Stimulated activated CD4-positive, alpha-beta T cell treated with anti-CD3 and anti-CD28 coated beads, Interleukin-15, amount 100 ng/mL, for 48 hours (primary cell): ENCODE measurements at places on chromosomes 2 and 18.

DNA sequence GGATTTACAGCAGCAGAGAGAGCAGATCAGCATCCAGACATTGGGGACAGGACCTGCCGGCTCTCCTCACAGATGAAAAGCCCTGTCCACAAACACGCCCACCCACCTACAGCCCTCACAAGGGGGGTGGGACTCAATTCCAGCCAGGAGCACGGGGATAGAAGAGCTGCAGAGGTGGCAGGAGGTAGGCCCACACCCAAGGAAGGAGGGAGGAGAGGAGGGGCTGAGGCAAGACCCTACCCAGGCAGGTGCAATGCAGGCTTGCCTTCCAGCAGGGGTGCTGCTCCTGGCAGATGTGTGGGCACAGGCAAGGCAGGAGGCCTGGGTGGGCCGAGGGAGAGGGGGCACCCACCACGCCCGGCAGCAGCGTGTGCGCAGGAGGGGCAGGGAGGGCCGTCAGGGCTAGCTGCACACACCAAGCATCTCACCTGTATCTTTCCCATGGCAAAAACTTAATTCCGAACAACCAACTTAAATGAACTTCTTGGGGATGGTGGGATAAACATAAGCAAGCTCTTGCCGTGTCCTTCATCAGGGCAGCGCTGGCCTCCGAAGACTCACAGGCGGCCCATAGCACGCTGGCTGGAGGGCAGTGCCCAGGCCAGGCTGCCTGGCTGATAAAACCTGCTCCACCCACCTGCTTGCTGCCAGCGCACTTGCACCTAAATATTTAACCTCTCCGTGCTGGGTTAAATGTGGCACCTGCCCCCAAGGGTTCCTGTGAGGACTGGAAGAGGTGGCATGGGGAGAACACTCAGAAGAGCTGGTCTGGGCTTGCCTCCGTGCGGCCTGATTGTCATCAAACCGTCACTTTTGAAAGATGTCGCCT is 219.5 kb downstream of the HDAC4 start:
- no peak for DNase-seq

- DNase-seq = no peak
Observed at GRCh38 chr2:11821705-11822104, 75.3 kb downstream of the LPIN1 start.

GRCh38 chr2:48272199-48272598 is 257.8 kb upstream of the STON1 start:
- no peak for DNase-seq

- no peak for DNase-seq
Observed at GRCh38 chr2:232097758-232098157, 136.2 kb downstream of the DIS3L2 start.

GRCh38 chr2:240412211-240412861 is 23.1 kb upstream of the GPC1 start:
- no peak for DNase-seq

DNA sequence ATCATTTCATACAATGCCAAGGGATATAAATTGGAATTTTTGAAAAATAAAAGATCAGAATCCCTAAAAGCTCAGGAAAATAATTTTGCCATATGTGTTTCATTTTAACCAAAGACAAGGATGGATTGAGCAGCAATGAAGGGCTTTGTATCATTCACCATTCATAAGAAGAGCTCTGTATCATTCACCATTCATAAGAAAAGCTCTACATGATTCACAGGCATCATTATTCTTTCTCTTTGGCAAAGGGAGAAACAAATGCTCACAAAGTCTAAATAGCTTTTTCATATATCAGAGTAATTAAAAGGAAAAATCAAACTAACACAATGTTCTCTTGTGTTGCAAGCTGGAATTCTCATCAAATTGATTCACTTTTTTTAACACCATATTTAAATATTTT is 169.1 kb upstream of the MC4R start:
- DNase-seq = no peak

DNA sequence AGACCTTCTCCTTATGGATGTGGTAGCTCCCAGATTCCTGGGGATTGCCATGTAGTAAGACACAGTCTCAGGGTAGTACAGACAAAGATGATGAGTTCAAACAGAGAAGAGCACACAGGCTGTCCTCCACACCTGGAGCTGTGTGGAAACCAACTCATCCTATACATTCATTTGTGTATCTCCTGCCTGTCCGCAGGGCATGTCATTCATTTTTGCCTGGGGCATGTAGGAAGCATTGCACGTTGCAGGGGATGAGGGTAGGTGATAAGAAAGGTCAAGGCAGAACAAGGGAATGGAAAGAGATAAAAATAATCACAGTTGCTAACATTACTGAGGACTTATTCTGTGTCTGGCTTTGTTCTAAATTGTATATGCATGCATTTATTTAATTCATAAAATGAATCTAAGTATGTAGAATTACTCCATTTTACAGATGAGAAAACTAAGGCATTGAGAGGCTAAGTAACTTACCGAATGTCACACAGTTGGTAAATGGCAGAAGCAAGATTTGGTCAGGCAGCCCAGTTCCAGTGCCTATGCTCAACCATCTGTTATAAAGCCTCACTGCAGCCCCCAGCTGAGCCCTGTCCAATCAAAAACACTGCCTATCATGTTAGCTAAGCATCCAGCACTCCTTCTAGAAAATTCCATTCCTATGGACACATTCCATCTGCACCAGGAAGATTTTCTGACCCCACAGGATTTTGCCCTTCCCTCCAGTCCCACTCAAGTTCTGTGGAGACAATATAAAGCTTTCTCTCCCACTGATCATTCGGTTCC is 81.0 kb downstream of the SUMO1 start:
- no peak for DNase-seq

DNA sequence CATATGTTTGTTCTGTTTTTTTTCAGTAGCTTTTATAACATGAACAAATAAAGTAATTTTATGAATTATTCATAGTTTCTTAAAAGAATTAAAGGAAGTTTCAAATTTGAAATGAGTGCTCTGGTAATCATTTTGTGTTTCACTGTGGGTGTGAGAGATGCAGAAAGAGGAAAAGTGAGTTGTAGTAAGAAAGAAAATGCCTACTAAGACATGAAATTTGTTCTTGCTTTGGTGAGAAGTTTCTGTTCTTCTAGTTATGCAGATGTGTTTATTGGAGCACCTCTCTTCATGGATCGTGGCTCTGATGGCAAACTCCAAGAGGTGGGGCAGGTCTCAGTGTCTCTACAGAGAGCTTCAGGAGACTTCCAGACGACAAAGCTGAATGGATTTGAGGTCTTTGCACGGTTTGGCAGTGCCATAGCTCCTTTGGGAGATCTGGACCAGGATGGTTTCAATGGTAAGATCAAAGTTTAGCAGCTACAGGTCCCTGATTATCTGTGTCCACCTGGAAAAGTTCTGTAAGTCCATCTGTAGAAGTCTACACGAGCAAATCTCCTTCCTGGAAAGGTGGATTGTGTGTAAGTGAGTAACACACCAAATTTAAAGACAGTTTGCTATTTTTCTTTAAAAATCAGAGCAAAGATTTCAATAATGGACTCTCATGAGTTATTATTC is 51.4 kb downstream of the ITGAV start:
- DNase-seq = no peak

DNA sequence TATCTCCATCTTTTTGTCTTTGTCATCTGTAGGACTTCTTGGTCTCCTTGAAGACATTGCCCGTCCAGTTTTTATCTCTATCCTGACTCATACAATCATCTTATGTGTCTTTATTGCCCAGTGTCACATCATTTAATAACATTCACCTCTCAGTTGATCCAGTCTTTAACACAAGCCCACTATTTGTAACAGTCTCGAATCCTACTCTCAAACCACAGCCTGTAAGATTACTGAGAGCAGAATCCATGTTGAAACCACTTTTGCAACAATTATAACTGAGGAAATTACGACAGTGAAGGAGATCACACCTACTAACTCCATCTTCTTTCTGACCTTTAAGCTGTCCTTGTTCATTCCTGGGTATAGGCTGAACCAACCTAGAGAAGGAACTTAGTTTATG is 1206.0 kb upstream of the ZEB2 start:
- DNase-seq = no peak

DNA sequence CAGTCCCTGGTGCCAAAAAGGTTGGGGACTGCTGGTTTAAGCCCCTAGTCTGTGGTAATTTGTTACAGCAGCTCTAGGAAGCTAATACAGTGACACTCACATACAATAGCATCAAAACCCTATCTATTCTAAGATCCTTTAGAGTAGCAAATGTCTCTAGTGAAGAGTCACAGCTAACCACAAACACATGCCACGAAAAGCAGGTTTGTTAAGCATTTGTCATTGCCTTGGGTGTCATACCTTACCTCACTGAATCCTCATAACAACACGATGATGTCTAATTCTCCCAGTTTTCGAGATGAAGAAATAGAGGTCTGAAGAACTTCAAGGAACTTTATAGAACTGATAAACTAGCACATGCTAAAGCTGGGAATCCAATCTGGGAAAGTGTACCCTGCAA is 29.6 kb upstream of the RNF152 start:
- DNase-seq = no peak

DNA sequence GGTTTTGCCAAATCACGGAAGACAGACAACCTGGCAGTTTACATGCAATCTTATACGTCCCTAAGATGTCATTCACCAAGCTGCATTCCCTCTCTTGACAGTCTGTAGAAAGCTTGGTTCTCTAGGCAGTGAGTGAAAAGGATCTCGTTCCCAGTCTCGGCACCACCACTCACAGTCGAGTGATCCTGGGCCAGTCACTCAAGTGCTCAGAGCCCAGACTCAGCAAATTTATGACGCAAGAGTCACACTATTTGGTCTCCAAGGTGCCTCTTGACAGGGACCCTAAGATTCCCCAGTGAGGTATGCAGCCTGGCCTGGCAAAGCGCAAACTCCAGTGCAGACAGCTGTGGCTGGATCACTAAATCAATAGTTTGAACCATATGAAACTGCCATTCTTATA is 77.9 kb downstream of the EIPR1 start:
- no peak for DNase-seq

GRCh38 chr2:4090668-4091630 is 387.6 kb downstream of the DCDC2C start:
- DNase-seq = no peak

- no peak for DNase-seq
Observed at GRCh38 chr2:36704475-36705150, 8.1 kb downstream of the VIT start.

GRCh38 chr2:214536625-214537024 is 125.8 kb downstream of the VWC2L start:
- no peak for DNase-seq

DNA sequence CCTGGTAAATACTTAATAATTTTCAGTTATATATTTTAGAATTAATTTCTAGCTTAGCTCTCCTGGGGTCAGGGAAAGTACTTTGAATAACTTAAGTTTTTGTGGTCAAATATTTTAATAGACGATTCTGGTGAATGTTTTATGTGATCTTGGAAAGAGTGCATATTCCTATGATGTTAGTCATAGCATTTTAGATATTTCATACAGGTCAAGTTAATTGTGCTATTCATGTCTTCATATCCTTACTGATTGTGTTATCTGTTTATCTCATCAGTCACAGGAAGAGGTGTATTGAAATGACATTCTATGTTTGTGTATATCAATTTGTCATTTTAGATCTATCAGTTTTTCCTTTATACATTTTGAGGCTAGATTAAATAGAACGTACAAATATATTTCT is 576.2 kb downstream of the CPS1 start:
- DNase-seq = no peak

DNA sequence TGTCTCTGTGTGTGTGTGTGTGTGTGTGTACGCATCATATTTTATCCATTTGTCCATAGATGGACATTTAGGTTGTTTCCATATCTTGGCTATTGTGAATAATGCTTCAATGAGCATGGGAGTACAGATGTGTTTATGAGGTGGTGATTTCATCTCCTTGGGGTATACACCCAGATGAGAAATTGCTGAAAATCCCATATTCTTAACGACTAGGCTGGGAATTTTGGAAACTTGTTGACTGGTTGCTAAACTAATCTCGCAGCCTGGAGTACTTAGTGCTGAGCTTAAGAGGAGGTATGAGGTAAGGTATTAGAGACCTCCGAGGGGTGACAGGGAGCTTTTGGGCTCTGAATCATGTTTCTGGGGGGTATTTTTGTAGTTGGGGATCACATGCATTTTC is 66.0 kb upstream of the SPRED2 start:
- no peak for DNase-seq

- no peak for DNase-seq
Observed at GRCh38 chr2:118678985-118679384, 168.5 kb downstream of the EN1 start.

DNA sequence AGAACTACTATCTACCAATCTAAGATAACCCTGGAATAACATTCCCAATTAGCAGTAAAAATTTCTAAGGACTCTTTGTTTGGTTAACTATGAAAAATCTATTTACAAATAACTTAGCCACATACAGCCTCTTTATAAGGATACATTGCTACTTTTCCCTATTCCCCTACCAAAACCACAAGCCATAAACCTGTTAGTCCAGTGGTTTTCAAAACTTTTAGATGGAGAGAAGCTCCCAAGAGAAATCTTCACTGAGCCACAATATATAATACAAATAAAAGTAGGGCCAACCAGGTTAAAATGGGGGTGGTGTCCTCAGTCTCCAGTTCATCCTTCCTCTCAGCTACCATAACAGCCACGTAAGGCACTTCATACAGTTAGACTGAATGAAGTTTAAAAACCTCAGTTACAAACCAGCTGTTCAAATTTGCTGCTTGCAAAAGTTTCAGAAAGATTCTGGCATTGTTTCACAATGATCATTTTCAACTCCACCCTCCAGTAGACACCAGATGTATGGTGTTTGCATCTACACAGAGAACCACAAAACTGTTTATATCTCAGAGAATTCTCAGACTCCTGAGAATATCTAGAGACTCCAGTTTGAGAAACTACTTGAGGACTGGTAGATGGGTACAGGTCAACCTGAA is 26.0 kb downstream of the SOS1 start:
- DNase-seq = no peak

DNA sequence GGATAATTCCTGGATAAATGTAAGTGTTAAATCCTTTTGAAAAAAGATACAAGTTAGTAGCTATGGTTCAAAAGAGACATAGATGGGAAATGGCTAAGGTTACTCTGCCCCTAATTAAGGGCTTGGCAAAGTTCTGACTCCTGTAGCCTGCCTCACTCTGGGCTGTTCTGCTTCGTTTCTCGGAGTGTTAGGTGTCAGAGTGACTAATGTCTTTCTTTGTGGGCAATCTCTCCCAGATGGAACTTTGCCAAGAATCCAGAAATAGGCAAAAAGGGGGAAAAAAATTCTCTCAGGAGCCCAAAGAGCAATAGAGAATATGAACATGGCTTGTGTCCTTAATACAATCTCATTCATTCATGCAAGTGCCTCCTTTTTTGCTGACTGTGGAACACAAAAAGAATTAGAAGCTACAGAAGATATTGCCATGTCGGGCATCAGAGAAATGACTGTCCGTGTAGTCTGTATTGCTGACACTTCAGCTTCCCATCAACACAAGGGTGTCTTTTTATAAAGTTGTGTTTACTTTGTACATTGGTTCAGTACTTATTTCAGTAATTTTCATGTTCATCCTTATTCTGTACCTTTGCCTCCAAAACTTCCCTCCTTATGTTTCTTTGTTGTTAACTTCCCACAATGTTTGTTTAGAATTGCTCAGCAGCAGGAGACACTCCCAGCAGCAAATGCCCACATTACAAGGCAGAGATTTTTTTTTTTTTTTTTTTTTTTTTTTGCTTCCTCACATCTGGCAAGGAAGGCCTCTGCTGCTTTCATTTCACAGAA is 134.0 kb downstream of the FTCDNL1 start:
- DNase-seq = no peak

GRCh38 chr2:234976479-234977227 is 24.8 kb downstream of the SH3BP4 start:
- DNase-seq = no peak
